ENCODE measurements at places on chromosomes 5 and 9. TPM values are rescaled to one million over a fixed set of nuclear protein-coding genes. Genes with fewer than 3 reads are reported as not detected.

GRCh38 chr5:149212198-149212951 is 59.3 kb upstream of the AFAP1L1 start:
- DNase-seq, result no peak

- no peak for DNase-seq
These were observed 101.5 kb upstream of the SNX2 start for GRCh38 chr5:122673343-122673742.

DNA sequence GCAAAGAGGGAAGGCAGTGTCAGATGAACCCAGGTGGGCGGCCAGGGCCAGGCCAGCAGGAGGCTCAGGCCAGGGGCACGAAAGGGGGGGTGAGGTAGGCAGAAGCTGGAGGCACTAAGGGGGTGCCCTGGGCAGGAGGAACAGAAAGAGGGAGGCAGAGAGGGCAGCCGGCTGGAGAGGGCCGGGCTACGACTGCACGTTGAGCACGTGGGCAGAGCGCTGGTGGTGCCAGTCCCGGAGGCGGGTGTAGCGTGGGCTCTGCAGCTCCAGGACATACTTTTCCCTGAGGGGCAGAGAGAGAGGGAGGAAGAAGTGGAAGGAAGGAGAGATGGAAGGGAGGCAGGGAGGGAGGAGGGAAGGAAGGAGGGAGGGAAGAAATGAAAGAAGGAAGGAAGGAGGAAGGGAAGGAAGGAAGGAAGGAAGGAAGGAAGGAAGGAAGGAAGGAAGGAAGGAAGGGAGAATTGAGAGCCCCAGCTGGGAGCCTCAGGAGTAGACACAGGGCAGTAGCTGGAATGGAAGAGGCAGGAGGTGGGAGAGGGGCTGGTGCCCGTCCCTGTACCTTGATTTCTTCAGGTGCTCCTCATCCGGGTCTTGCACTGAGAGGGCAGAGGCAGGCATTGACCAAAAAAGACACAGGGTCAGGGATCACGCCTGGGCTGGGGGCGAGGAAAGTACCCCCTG is 7.0 kb downstream of the PDLIM7 start:
- no peak for DNase-seq

DNA sequence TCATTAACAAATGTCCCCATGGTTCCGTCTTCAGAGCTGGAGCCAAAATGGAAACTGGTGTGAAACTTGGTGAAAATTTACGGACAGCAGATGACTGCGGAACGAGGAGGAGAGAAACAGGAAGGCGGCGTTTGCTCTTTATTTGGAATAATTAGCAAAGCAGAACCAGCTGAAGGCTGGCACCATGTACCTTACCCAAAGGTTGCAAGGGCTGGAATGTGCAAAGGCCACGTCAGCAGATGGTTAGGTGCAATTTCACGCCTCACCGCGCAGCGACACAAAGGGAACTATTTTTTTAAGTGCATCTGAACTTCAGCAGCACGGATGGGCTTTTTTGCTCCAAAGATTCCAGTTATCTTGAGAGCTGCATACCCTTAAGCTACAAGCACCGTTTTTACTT is 127.4 kb downstream of the COL23A1 start:
- DNase-seq, result no peak

GRCh38 chr9:114824110-114824509 is 18.3 kb upstream of the TNFSF15 start:
- peak; percentile 71 for DNase-seq

- DNase-seq, result no peak
These were observed 20.4 kb upstream of the IER5L start for GRCh38 chr9:129198319-129199043.

LHX3 gene
- total RNA-seq, result not detected

ZNG1E gene
- 64.7 TPM for total RNA-seq

GRCh38 chr5:132268769-132269551 is 11.5 kb downstream of the PDLIM4 start:
- peak; percentile 25 for DNase-seq

GPX3 gene
- total RNA-seq, result not detected

BAAT gene
- total RNA-seq, result not detected
